Activated naive CD4-positive, alpha-beta T cell (primary cell): ENCODE measurements at places on chromosomes 2 and 18.

DNA sequence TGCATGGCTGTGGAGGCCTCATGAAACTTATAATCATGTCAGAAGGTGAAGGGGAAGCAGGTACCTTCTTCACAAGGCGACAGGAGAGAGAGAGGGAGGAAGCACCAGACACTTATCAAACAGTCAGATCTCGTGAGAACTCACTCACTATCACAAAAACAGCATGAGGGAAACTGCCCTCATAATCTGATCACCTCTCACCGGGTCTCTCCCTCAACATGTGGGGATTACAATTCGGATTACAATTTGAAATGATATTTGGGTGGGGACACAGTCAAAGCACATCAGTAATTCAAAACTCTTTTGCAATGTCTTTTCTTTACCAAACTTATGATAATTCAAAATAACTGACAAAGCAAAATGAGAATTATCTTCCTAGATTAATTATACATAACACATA is 8.5 kb upstream of the CCDC68 start:
- DNase-seq: no peak

- DNase-seq: no peak
Measured at GRCh38 chr2:230829959-230830358, 34.8 kb upstream of the ITM2C start.

DNA sequence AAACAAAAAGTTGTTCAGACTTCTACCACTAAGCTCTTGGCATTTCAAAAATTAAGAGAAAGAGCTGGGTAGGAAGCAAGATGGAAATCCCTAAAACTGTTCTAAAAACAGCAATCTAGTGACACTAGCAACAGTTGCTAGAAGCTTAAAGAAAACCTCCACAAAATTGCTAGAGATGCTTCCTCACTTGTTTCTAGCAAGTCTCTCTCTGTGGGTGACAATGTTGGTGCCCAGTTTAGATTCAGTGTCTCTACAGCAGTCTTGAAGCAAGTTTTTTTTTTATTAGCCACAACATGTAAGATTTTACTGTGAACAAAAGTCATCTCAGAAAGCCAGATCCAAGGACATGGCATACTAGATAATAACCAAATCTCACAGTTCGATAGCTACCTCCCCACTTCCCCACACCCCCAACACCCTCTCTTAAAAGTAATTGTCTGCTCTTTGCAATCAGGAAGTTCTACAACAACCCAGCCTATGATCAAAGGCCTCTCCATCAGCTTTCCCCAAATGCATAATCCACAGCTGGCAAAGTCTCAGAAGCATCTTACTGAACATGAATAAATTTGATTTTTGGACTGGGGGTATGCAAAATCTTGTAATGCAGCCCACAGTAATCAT is 70.0 kb downstream of the ANKRD44 start:
- no peak for DNase-seq

DNA sequence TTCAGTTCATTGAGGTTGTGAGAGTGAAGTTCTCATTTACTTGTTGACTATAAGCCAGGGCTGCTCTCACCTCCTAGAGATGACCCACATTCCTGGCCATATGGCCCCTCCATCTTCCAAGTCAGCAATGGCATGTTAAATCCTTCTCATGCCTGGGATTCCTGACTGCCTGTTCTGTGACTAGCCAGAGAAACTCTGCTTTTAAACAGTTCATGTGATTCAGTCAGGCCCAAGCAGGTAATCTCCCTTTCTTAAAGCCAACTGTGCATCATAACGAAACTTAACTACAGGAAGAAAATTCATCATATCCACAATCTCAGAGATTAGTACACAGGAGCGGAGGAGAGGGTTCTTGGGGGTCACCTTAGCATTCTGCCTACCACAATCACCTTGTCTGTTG is 11.5 kb downstream of the DPP4 start:
- DNase-seq: no peak

GRCh38 chr2:9779596-9780264 is 63.5 kb upstream of the TAF1B start:
- DNase-seq: no peak

GRCh38 chr2:40395169-40396073 is 56.5 kb downstream of the SLC8A1 start:
- DNase-seq: no peak

- DNase-seq: no peak
Measured at GRCh38 chr18:38042211-38042890, 476.8 kb upstream of the CELF4 start.

DNA sequence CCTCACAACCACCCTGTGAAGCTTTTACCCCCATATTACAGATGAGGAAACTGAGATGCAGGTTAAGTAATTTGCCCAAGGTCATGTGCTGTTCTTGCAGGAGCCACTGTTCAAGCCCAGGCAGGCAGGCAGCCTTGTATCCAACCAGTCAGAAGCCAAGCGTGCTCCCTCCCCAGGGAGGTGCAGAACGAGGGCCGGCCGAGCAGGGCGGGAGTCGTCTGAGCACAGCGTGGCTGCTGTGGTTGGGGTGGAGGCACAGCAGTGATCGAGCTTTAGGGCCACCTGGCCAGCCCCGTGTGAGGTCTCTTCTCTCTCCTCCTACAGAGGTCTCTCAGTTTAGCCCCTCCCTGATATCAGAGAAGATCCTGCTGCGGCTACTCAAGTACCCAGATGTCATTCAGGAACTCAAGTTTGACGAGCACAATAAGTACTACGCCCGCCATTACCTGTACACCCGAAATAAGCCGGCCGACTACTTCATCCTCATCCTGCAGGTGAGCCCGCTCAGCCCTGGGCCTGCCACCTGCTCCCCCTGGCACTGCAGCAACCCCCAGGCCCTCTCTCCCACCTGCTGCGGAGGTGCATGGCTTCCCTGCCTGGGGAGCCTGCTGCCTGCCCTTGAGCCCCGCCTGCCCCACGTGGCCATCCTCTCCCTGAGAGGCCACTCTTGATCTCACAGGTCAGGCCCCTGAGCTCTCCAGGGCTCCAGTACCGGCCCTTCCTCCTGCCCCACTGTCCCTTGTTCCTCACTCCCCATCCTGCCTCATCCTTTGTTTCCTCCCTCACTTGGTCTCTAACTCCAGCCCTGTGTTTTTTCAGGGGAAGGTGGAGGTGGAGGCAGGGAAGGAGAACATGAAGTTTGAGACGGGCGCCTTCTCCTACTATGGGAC is 17.1 kb upstream of the CNNM3 start:
- no peak for DNase-seq

GRCh38 chr2:1814616-1815015 is 70.3 kb upstream of the PXDN start:
- no peak for DNase-seq

GRCh38 chr2:68849579-68850030 is 21.6 kb downstream of the BMP10 start:
- no peak for DNase-seq
